ENCODE measurements at places on chromosomes 7 and 10.

- no peak for DNase-seq
These were observed 68.0 kb downstream of the UNCX start for GRCh38 chr7:1300636-1301035.

- DNase-seq = no peak
These were observed 7.1 kb downstream of the MICALL2 start for GRCh38 chr7:1452205-1452604.

DNA sequence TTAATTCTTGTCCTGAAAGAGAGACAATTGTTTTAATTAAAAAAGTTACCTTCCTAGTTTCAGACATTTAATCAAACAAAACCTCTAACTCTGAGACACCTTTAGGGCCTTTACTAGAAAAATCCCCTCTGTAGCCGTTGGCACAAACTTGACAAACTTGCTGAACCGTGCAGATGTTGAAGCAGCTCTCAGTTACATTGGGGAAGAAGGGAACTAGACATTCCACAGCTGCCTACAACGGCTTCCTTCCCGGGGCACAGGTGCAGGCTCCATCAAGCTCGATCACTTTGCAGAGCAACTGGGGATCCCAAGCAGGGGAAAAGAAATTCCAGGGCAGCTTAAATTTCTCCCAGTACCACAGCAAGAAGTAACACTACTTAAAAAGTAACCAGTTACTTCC lies 141.3 kb downstream of the SKAP2 start:
- DNase-seq = no peak

DNA sequence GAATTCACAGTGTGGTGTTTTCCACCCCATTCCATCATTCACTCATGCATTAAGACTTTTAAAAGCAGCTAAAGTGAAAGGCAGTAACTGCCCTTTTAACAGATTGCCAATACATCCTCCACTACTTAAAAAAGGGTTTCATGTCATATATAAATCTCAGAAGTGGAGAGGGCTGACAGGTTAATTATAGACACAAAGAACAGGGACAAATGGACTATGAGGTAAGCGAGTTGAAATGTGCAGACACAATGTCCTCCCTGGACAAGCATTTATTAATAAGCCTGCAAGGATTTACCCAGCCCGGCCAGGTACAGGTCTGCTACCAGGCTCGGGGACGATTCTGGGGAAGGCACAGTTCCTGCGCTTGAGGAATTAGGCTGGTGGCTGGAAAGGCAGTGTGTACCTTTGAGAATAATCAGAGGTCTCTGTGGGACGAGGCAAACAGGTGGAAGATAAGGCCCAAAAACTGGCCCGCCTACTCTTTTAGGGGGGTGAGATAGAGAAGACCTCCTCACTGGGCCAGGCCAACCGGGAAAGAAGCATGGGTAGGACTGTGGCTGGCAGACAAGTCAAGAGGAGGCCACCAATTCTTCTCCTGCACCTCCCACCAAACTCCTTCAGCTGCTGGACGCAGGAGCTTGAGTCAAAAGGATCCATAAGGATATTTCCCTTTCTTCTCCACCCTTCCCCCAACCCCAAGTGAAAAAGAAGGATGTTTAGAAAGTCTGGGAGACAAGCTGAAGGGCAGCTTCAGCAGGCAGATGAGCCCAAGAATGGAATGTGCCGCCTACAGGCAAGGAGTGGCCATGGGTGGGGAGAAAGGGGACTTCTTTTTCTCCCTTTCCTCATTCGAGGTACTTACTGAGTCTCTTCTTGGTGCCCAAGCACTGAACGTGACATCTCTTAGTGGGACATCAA lies 1.5 kb downstream of the PDLIM1 start:
- no peak for DNase-seq

GRCh38 chr10:78865931-78866717 lies 202.6 kb upstream of the ZMIZ1 start:
- DNase-seq = no peak
